ENCODE measurements at places on chromosomes 5 and 9. TPM values are rescaled to one million over a fixed set of nuclear protein-coding genes. Genes with fewer than 3 reads are reported as not detected.

DNA sequence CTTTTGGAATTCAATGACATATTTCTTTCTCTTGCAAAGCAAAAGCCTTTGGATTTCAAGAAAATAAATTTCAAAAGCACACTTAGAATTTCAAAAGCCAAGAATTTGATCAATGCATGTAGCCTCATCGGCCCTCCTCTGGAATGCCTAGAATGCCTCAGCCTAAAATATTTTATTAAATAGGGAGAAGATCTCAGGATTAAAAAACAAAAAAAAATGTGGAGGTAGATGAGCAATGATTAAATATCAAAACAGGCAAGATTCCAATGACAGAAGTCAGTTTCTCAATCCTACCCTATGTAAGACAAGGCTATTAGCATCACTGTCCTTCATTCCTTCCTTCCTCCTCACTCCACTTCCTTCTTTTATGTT lies 169.0 kb downstream of the CDH6 start:
- no peaks in the 10 kb centered on the region for H3K4me1 ChIP-seq
- no peaks in the 10 kb centered on the region for H3K36me3 ChIP-seq
- H3K27ac ChIP-seq: no peak overlapping the region
- H3K4me3 ChIP-seq: no peak overlapping the region
- DNase-seq: no peak

DNA sequence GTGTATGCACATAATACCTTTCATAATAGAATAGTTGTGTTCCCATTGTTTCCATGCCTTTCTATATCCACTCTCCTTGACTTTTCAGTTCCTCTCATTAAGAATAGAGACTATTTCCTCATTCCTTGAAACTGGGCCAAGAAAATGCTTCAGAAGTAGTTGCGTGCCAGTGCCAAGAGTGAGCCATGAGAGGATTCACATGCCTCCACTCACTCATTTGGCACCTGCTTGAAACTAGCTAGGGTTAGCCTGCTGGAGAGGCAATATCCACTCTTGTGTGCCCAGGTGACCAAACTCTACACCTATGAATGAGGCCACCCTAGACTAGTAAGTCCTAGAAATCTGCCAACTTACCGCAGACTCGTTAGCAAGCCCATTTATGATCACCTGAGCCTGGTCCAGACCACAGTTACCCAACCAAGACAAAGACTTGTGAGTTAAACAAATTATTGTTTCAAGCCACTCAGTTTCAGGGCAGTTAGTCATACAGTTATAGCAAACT lies 276.3 kb downstream of the EPB41L4A start:
- H3K4me1 ChIP-seq: no peaks in the 10 kb centered on the region
- no peak overlapping the region for H3K27ac ChIP-seq
- peaks cover 5% of the 10 kb centered on the region for H3K27me3 ChIP-seq

GRCh38 chr5:71839096-71839884 lies 120.2 kb downstream of the CARTPT start:
- no peaks in the 10 kb centered on the region for H3K27me3 ChIP-seq
- H3K4me3 ChIP-seq: no peak overlapping the region
- H3K36me3 ChIP-seq: no peaks in the 10 kb centered on the region
- no peaks in the 10 kb centered on the region for H3K4me1 ChIP-seq
- no peak overlapping the region for H3K27ac ChIP-seq
- DNase-seq: no peak

DNA sequence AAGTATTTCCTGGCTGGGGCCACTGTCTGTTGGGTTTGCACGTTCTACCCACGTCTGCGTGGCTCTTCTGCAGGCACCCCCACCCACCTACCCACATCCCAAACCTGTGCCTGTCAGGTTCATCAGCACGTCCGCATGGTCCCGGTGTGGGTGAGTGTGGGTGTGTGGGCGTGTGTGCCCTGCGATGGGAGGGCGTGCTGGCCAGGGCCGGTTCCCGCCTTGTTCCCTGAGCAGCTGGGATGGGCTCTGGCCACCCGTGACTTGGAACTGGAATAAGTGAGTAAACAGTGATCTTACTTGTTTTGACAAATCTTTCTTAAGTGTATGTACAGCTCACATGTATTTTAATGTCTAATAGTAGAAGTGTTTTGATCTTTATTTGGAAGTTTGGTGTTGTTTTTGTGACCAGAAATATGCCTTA lies 20.4 kb downstream of the ERGIC1 start:
- H3K4me3 ChIP-seq: no peak overlapping the region
- H3K36me3 ChIP-seq: no peaks in the 10 kb centered on the region
- no peak overlapping the region for H3K27ac ChIP-seq
- DNase-seq: no peak

DNA sequence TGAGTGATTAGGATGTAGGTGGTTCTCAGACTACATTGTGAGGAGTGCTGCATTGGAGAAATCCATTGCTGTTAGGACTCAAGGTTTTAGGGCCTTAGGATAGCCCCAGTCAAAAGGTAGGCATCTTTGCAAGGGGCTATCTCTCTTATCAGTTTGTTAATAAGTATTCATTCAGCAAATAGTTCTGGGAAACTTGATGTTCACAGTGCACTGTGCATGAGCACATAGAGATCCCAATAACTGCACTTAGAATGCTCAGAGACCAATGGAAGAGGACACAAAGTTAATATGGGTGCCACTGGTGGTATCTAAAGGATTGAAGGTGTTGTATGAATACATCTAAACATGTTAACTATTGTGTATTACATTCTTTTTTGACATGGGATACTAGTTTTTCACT lies 131.4 kb downstream of the KIF4B start:
- no peak for DNase-seq
- H3K27me3 ChIP-seq: peaks cover 46% of the 10 kb centered on the region
- no peaks in the 10 kb centered on the region for H3K36me3 ChIP-seq
- H3K27ac ChIP-seq: no peak overlapping the region

- H3K36me3 ChIP-seq: no peaks in the 10 kb centered on the region
- no peaks in the 10 kb centered on the region for H3K27me3 ChIP-seq
- no peak overlapping the region for H3K4me3 ChIP-seq
These were observed 251.2 kb downstream of the NFIB start for GRCh38 chr9:14062586-14063221.

GRCh38 chr5:51582871-51583394 lies 199.7 kb downstream of the ISL1 start:
- H3K27me3 ChIP-seq: no peaks in the 10 kb centered on the region
- DNase-seq: no peak
- no peaks in the 10 kb centered on the region for H3K4me1 ChIP-seq
- no peak overlapping the region for H3K4me3 ChIP-seq
- no peaks in the 10 kb centered on the region for H3K36me3 ChIP-seq

DNA sequence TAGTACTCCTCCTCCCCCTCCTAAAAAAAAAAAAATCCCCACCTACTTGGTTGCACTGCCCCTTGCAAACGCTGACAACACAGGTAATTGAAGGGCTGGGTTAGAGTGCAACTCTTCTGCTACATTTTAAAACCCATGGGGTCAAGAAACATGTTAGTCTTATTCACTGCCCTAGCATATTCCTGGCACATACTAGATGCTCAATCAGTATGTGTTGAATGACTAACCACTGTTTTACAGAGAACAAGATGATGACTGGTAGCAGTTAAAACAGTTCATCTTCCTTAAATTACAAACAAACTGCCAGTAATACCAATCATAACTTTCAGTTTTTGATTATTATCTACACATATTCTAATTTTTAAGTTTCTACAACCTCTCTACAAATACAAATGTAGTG lies 124.4 kb downstream of the NFIB start:
- H3K27ac ChIP-seq: no peak overlapping the region
- H3K27me3 ChIP-seq: no peaks in the 10 kb centered on the region
- no peaks in the 10 kb centered on the region for H3K36me3 ChIP-seq
- no peak for DNase-seq
- no peaks in the 10 kb centered on the region for H3K4me1 ChIP-seq

GRCh38 chr9:96008502-96009222 lies 133.2 kb downstream of the ERCC6L2 start:
- H3K27me3 ChIP-seq: no peaks in the 10 kb centered on the region
- no peak overlapping the region for H3K4me3 ChIP-seq
- no peaks in the 10 kb centered on the region for H3K4me1 ChIP-seq
- DNase-seq: no peak
- no peak overlapping the region for H3K27ac ChIP-seq
- H3K36me3 ChIP-seq: no peaks in the 10 kb centered on the region

- no peaks in the 10 kb centered on the region for H3K4me1 ChIP-seq
- H3K27ac ChIP-seq: no peak overlapping the region
- H3K36me3 ChIP-seq: no peaks in the 10 kb centered on the region
These were observed 326.4 kb upstream of the CTNND2 start for GRCh38 chr5:12230659-12231058.

GRCh38 chr5:57033503-57033902 lies 81.6 kb upstream of the MIER3 start:
- H3K27me3 ChIP-seq: no peaks in the 10 kb centered on the region
- no peaks in the 10 kb centered on the region for H3K36me3 ChIP-seq
- H3K27ac ChIP-seq: no peak overlapping the region
- DNase-seq: no peak
- H3K4me1 ChIP-seq: peaks cover 57% of the 10 kb centered on the region
- H3K4me3 ChIP-seq: no peak overlapping the region

GRCh38 chr5:112684737-112685136 lies 52.9 kb upstream of the APC start:
- no peaks in the 10 kb centered on the region for H3K27me3 ChIP-seq
- no peaks in the 10 kb centered on the region for H3K4me1 ChIP-seq
- H3K27ac ChIP-seq: no peak overlapping the region
- H3K36me3 ChIP-seq: no peaks in the 10 kb centered on the region
- H3K4me3 ChIP-seq: no peak overlapping the region

DNA sequence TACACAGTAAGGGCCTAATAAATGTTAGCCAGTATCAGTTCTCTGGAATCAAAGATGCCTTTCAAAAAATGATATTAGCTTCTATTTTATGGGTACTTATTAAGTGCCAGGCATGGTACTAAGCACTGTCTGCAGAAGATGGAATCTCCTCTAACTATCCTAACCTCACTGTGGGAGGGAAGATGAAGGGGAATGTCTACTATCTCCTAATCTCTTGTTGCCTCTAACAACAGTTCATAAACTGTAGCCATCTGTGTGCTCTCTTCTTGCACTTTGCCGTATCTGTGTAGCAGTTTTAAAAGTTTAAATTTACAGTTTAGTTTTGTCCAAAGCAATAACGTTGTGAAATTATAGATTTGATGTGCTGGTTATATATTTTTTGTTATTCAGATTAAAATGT lies 99.6 kb upstream of the CCDC112 start:
- no peaks in the 10 kb centered on the region for H3K4me1 ChIP-seq
- H3K27ac ChIP-seq: no peak overlapping the region
- H3K36me3 ChIP-seq: no peaks in the 10 kb centered on the region
- no peaks in the 10 kb centered on the region for H3K27me3 ChIP-seq
- no peak for DNase-seq

DNA sequence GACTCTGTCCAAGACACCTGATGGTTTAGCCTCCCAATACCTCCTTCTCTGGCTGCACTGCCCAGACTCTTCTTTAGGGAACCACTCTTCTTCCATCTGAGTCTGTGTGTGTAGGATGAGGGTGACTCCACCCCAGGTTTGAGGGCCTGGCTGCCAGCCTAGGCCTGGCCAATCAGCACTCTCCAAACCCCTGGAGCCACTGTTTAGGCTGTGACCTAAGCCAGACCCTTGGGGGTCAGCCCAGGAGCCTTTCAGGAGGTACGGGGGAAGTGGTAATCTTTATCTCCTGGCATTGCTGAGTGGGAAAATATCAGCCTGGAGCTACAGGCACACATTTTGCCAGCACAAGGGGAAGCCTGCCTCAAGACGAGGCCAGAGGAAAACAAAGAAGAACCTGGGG lies 6.2 kb upstream of the ERGIC1 start:
- no peaks in the 10 kb centered on the region for H3K4me1 ChIP-seq
- H3K27ac ChIP-seq: no peak overlapping the region
- H3K36me3 ChIP-seq: no peaks in the 10 kb centered on the region

- H3K27me3 ChIP-seq: no peaks in the 10 kb centered on the region
- DNase-seq: no peak
- no peaks in the 10 kb centered on the region for H3K36me3 ChIP-seq
- H3K27ac ChIP-seq: no peak overlapping the region
- no peak overlapping the region for H3K4me3 ChIP-seq
- no peaks in the 10 kb centered on the region for H3K4me1 ChIP-seq
These were observed 128.5 kb upstream of the CDH10 start for GRCh38 chr5:24773261-24773660.

- H3K4me1 ChIP-seq: no peaks in the 10 kb centered on the region
- H3K4me3 ChIP-seq: no peak overlapping the region
- no peak overlapping the region for H3K27ac ChIP-seq
These were observed 20.3 kb downstream of the RABGAP1 start for GRCh38 chr9:122961139-122961538.

- H3K36me3 ChIP-seq: no peaks in the 10 kb centered on the region
- no peaks in the 10 kb centered on the region for H3K4me1 ChIP-seq
- DNase-seq: no peak
- H3K27me3 ChIP-seq: no peaks in the 10 kb centered on the region
- no peak overlapping the region for H3K27ac ChIP-seq
These were observed 12.1 kb upstream of the BTNL3 start for GRCh38 chr5:180976518-180976917.

DNA sequence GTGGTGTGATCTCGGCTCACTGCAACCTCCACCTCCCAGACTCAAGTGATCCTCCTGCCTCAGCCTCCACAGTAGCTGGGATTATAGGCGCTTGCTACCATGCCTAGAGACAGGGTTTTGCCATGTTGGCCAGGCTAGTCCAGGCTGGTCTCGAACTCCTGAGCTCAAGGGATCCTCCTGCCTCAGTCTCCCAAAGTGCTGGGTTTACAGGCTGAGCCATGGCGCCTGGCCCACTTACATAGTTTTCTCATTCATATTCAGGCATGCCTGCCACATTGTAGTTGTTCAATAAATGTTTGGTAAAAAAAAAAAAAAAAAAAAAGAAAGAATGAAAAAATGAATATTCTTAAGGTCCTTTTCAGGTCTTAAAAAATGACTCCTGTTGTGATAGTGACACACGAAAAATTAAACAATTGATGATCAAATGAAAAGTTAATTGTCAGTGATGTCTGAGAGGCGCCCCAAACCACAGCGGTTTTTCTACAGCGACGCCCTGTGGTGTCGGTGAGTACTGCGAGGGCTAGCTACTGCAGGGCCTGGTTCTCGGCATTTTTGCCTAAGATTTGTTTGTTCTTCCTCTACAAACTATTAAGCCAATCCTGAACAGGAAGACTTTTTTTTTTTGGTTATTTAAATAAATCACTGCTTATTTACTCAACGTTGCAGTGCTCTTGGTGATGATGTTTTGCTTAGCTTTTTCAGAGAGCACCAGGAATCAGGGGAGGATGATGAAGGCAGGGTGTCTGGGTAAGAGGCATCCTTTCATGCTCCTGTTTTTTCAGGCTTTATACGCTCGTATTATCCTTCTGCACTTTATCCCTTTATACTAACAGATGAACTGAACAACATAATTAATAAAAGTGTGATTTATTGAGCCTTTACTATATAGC lies 67.0 kb upstream of the DPYSL3 start:
- H3K4me1 ChIP-seq: no peaks in the 10 kb centered on the region
- DNase-seq: no peak
- no peak overlapping the region for H3K27ac ChIP-seq
- H3K27me3 ChIP-seq: no peaks in the 10 kb centered on the region

WDR55 gene
- 37.2 TPM for total RNA-seq

PCDHA1 gene
- not detected for total RNA-seq

MCTP1 gene
- 0.44 TPM for total RNA-seq

ZNF608 gene
- 5.6 TPM for total RNA-seq

SLC2A6 gene
- 10.7 TPM for total RNA-seq

F2RL2 gene
- total RNA-seq: 0.07 TPM

PPP2R2B gene
- not detected for total RNA-seq

NUTM2G gene
- total RNA-seq: not detected

KCNIP1 gene
- not detected for total RNA-seq

RNF183 gene
- 0.12 TPM for total RNA-seq

DOCK8 gene
- 0.37 TPM for total RNA-seq

GFI1B gene
- 0.20 TPM for total RNA-seq

CARTPT gene
- total RNA-seq: not detected
